ENCODE measurements at places on chromosomes 2 and 18. TPM values are rescaled to one million over a fixed set of nuclear protein-coding genes. Genes with fewer than 3 reads are reported as not detected.

The BOLA3 gene
- total RNA-seq = 158 TPM

The TMEM169 gene
- total RNA-seq = 0.85 TPM

The ABCB11 gene
- total RNA-seq = 0.02 TPM

The CXCR4 gene
- total RNA-seq = 0.44 TPM

The RNF125 gene
- 0.53 TPM for total RNA-seq

The DNAH6 gene
- 0.06 TPM for total RNA-seq

The TMEM200C gene
- total RNA-seq = not detected

The THADA gene
- total RNA-seq = 28.2 TPM

The CNDP1 gene
- not detected for total RNA-seq

The EGR4 gene
- 0.27 TPM for total RNA-seq

The RAB6C gene
- total RNA-seq = not detected

The SUCLG1 gene
- total RNA-seq = 95.1 TPM

The RNF103 gene
- 39.1 TPM for total RNA-seq

The LRATD1 gene
- total RNA-seq = not detected

The OR6B2 gene
- total RNA-seq = not detected

The RIT2 gene
- not detected for total RNA-seq

The ANO7 gene
- 2.1 TPM for total RNA-seq

The TXNDC2 gene
- 0.38 TPM for total RNA-seq

The APCDD1 gene
- not detected for total RNA-seq

The PARD3B gene
- 0.80 TPM for total RNA-seq

The DPYSL5 gene
- 3.8 TPM for total RNA-seq

The SERPINB10 gene
- 0.22 TPM for total RNA-seq

The GTF3C2 gene
- 62.4 TPM for total RNA-seq

The SPHKAP gene
- not detected for total RNA-seq

The PHLPP1 gene
- 7.1 TPM for total RNA-seq

The UGT1A4 gene
- not detected for total RNA-seq

The OTOS gene
- not detected for total RNA-seq

The NCKAP1 gene
- 84.4 TPM for total RNA-seq

The PID1 gene
- total RNA-seq = 3.5 TPM

The EVA1A gene
- 12.6 TPM for total RNA-seq

The RFX8 gene
- total RNA-seq = not detected

The OTX1 gene
- 4.3 TPM for total RNA-seq

The MAPK4 gene
- 0.07 TPM for total RNA-seq

The LINC00305 gene
- not detected for total RNA-seq

The DSG3 gene
- not detected for total RNA-seq

The SEPTIN10 gene
- total RNA-seq = 73.0 TPM

The CCDC102B gene
- 0.25 TPM for total RNA-seq

The AKAIN1 gene
- not detected for total RNA-seq

The SNORC gene
- total RNA-seq = 8.3 TPM

The MERTK gene
- total RNA-seq = 2.1 TPM

The DSG1 gene
- not detected for total RNA-seq

The SPEG gene
- total RNA-seq = 6.7 TPM

The HOXD9 gene
- total RNA-seq = 1.7 TPM

The SLC9A4 gene
- total RNA-seq = not detected

The TRIM43B gene
- total RNA-seq = not detected
